ENCODE measurements at places on chromosomes 6 and 20. TPM values are rescaled to one million over a fixed set of nuclear protein-coding genes. Genes with fewer than 3 reads are reported as not detected.

DNA sequence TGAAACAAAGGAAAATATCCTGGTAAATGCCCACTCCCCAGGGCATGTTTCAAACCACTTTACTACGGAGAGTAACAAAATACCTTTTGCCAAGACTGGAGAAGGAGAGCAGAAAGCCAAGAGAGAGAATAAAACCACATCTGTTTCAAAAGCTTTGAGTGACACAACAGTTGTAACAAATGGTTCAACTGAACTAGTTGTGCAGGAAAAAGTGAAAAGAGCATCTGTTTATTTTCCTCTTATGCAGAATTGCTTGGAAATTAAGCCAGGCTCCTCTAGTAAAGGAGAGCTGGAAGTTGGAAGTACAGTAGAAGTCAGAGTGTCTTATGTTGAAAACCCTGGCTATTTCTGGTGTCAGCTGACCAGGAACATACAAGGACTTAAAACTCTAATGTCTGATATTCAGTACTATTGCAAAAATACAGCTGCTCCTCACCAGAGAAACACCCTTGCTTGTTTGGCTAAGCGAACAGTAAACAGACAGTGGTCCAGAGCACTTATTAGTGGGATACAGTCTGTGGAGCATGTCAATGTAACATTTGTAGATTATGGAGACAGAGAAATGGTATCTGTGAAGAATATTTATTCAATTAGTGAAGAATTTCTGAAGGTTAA is 2.6 kb downstream of the TDRD6 start:
- DNase-seq: no peak

- DNase-seq: no peak
Observed at GRCh38 chr20:19913927-19914614, 103.1 kb upstream of the NAA20 start.

GRCh38 chr6:42239333-42239732 is 21.7 kb upstream of the MRPS10 start:
- DNase-seq: no peak

GRCh38 chr6:7041511-7042026 is 66.2 kb upstream of the RREB1 start:
- DNase-seq: no peak

DNA sequence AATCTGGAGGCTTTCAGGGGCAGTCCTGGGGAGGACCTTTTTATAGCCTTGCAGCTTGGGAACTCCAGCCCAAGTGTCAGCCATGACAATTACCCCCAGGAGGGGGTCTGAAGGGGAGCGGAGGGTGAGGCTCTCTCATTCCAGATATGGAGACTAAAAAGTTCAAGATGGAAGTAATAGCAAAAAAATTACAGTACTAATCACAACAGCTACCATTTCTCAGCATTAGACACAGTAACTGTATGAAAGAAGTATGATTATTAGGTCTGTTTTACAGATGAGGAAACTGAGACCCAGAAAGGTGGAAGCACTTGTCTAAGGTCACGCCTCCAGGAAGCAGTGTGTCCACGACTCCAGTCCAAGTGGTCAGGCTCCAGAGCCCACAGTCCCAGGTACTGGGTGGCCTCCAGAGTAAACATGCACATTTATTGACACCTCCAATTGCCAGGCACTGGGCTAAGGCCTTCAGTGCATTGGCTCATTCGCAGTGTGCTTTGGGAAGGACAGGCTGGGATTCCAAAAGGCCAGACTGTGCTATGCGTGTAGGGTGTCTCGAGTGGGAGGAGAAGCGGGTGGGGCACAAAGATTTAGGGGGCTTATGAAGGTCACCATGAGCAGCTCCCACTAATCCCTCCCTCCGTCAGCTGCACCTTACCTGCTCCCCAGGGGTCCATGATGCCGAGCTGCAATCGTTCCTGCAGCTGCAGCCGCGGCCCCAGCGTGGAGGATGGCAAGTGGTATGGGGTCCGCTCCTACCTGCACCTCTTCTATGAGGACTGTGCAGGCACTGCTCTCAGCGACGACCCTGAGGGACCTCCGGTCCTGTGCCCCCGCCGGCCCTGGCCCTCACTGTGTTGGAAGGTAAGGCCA is 2.3 kb downstream of the NRSN2 start:
- DNase-seq: no peak

DNA sequence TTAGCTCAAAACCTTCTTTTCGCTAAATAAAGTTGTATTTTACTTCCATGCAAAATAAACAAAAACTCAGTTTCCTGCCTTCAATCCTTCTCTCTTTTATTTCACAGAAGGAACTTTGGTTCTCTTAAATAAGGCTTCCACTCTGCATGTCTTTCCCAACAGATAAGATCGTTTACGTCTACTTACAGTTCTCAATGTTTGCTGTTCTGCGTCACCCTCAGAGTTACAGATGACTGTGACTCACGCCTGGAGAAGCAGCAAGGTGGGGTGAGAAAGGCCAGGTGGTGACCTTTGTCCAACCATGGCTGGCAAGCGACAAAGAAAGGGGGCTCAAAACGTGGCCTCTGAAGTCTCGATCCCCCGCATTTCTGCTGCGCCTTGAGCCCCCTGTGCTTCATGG is 51.4 kb upstream of the RPS6KA2 start:
- DNase-seq: no peak

- DNase-seq: no peak
Observed at GRCh38 chr20:20410678-20411077, 42.8 kb downstream of the INSM1 start.

DNA sequence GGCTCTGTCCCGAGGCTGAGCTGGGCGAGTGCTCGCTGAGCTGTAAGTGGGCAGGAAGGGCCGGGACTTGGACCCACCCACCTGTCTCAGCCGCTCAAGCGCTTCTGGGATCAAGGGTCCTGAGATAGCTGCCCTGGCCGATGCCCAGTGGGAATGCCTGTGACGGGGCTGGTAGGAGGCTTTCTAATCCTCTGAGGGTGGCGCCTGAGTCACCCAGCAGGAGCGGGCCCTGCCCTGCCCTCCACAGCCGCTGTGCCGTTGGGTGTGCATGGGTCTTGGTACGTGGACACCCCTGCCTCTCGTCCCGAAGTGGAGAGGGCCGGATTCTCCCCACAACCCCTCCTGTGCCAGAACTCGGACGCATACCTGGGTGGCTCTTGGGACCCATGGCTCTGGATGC is 43.1 kb upstream of the GATA5 start:
- no peak for DNase-seq

GRCh38 chr6:119649531-119649930 is 300.0 kb upstream of the MAN1A1 start:
- no peak for DNase-seq

GRCh38 chr20:50295762-50296449 is 105.3 kb downstream of the CEBPB start:
- DNase-seq: no peak

DNA sequence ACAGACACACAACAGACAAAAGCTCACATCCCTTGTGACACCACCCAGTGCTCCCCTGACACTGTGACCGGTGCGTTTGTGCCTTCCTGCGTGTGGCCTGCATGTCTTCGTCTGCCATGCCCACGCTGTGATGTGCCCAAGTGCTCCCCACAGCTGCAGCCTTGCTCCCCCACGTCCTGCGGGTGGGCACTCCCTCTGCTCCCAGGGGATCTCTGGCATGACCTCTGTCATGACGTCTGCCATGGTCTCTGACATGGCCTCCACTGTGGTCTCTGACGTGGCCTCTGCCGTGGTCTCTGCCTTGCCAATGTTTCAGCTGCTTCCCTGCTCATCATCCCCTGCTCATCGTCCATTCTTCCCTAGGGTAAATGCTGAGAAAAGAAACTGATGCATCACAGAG is 200.9 kb downstream of the DLL1 start:
- no peak for DNase-seq

- DNase-seq: no peak
Observed at GRCh38 chr6:98116455-98116854, 717.9 kb upstream of the POU3F2 start.

DNA sequence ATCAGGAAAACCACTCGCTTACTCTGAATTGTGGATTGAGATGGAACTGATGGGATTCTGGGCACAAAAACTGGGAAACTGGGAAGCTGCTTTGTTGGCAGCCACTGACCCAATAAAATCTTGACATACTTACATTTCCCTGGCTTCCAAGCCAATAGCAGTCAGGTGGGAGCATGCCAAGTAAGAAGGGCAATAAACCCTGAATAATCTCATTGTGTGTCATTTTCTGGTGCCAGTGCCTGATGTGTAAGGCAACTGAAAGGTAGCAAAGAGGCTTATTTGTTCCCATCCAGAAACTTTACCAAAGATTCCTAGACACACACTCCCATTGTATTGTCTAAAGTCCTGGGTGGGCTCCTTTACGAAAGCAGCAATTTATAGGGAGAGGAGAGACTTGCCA is 93.2 kb downstream of the TBX18 start:
- DNase-seq: no peak

DNA sequence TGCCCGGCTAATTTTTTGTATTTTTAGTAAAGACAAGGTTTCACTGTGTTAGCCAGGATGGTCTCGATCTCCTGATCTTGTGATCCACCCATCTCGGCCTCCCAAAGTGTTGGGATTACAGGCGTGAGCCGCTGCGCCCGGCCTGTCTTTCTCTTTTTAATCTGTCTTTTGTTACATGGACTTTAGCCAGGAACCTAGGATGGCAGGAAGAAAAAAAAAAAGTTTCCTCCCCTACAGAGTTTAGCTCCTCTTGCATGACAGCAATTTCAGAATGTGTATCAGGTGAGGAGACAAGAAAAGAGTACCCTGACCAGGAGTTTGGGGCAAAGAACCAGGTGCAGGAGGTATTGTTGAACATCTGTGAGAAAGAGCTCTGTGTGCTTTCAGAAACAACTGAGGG is 21.4 kb upstream of the TXLNB start:
- peak; percentile 29 for DNase-seq

GRCh38 chr6:40160826-40161225 is 226.6 kb upstream of the MOCS1 start:
- DNase-seq: no peak

Gene DOK5
- not detected for total RNA-seq

Gene PNLDC1
- total RNA-seq: not detected

Gene ELOVL5
- 97.1 TPM for total RNA-seq

Gene MTO1
- total RNA-seq: 72.5 TPM
